ENCODE measurements at places on chromosomes 3 and 15. TPM values are rescaled to one million over a fixed set of nuclear protein-coding genes. Genes with fewer than 3 reads are reported as not detected.

The IMPG2 gene
- under 0.01 TPM for total RNA-seq

The ZNF770 gene
- 10.9 TPM for total RNA-seq

The IQCF5 gene
- not detected for total RNA-seq

The SOX14 gene
- total RNA-seq: not detected

The IQCH gene
- total RNA-seq: 1.9 TPM

The FSD2 gene
- not detected for total RNA-seq

The SAMMSON gene
- not detected for total RNA-seq

The CSPG4 gene
- 72.4 TPM for total RNA-seq

The CYP1A2 gene
- total RNA-seq: not detected

The DUOXA2 gene
- not detected for total RNA-seq

The TRA2B gene
- 234 TPM for total RNA-seq

The SIDT1 gene
- not detected for total RNA-seq

The GOLGA8R gene
- 0.30 TPM for total RNA-seq

The SLC6A6 gene
- 5.7 TPM for total RNA-seq

The TEX55 gene
- not detected for total RNA-seq
